ENCODE measurements at places on chromosomes 6 and 20.

DNA sequence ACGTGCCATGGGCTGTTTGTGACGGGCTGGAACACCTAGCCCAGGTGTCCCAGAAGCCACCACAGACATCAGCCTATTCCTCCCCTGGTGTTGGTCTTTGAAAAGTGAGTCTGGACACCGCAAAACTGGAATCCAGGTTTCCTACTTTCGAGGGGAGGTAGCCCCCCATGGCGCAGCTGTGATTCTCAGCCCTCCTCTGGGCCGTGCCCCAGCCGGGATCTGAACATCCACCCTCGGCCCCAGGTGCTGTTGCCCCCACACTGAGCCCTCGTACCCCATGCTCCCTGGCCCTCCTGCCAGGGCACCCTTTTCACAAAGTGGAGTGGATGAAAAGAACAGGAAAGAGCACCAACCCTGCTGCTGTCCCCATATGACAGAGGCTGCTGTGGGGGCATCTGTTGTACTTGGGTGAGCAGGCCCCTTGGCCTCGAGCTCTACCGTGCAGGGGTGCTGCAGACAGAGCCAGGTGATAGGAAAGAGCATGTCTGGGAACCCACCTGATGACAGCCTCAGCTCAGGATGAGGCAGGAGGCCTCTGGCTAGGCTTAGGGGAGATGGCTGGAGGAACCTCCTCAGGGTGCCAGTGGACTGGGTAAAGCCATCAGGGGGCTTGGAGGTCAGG is 18.8 kb upstream of the MAS1L start:
- no peak for DNase-seq

- no peak for DNase-seq
Measured at GRCh38 chr6:72863131-72863530, 241.3 kb downstream of the KCNQ5 start.

- no peak for DNase-seq
Measured at GRCh38 chr6:96391776-96392360, 129.7 kb upstream of the UFL1 start.

DNA sequence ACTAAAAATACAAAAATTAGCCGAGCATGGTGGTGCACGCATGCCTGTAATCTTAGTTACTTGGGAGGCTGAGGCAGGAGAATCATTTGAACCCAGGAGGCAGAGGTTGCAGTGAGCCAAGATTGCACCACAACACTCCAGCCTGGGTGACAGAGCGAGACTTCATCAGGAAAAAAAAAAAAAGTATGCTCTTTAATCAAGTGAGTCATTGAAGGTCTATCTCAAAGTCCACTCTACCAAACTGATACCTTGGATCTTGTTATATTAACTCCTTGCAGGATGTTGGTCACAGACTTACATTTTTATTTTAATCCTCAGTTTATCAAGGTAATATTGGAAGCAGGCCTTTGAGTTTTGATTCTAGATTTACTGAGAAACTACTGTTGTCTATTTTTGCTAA is 348.7 kb downstream of the COL12A1 start:
- DNase-seq, result no peak

DNA sequence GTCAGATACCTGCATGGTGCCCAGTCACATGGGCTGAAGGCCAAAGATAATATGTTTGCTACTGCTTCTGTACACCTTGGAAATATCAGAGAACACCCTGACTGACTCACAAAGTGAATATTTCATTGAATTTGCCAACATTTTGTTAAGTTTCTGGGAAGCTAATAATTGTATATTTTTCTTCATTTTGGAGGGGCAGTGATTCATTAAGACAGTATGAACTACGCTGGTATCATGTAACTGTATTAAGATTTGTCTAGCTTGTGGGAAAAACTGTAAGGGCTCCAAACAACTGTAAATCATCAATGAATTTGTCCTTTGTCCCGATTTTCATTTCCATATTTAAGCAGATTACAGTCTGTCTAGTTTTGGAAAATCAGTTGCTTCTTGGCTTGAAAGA is 102.3 kb upstream of the CCN2 start:
- no peak for DNase-seq

DNA sequence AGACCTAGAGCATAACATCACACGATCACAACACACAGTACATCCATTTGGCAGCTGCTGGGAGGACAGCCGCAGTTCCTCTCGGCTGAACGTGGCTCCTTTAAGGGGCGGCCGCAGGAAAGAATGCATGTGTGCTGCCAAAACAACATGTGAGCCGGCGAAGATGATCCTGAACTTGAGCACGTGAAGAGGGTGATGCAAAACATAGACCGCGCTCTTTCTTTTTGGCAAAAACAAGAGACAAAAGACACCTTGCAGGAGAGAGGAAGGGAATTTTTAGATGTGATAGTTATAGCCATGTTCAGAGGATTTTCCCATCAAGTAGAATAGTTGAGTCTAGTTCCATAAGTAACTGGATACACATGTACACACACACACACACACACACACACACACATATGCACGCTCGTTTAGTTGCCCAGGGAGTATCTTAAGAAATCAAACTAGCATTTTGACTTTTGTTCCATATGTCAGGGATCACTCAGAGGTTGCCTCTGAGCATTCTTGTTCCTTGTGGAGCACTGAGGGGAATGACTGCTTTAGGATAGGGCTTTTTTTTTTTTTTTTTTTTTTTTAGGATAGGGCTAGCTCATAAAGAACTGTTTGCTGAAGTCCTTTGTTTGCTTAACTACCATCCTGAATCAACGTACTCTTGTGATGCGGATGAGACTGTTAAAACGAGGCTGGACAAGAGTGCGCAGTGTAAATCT is 21.7 kb upstream of the RANBP9 start:
- DNase-seq, result no peak

DNA sequence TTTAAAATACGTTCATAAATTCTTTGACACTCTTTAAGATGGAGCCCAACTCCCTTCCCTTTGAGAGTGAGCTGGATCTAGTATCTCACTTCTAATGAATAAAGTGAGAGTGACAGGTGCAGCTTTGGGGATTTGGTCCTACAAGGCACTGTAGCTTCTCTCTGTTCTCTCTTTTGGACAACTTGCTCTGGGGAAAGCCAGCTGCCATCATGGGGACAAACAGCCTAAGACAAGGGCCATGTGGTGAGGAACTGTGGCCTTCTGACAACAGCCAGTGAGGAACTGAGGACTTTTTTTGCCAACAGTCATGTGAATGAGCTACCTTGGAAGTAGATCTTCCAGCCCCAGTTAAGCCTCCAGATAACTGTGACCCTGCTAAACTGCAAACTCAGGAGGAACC is 272.8 kb upstream of the AGPAT4 start:
- DNase-seq, result no peak

DNA sequence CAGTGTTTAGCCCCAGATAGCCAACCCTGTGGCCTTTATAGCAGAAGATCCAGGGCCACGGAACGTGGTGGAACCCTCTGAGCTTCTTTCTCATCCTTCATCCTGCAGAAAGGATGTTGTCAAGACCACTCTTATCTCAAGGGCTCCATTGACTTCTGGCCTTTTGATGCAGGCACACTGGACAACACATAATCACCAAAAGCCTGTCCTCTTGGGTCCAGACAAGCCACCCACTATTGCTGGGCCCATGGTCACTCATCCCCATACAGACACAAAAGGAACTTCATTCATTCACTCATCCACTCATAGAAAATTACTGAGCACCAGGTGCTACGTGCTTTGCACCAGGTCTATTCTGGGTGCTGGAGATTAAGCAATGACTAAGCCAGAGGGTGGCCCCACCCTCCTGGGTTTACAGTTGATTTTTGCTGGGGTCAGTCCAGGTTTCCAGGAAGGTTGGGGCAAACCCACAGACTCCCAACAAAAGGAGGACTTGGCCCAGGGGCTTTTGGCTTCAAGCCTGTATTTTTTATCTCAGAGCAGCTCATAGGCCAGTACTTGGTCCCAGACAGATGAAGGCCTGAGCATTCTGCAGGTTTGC is 2.4 kb downstream of the CST8 start:
- DNase-seq, result no peak

DNA sequence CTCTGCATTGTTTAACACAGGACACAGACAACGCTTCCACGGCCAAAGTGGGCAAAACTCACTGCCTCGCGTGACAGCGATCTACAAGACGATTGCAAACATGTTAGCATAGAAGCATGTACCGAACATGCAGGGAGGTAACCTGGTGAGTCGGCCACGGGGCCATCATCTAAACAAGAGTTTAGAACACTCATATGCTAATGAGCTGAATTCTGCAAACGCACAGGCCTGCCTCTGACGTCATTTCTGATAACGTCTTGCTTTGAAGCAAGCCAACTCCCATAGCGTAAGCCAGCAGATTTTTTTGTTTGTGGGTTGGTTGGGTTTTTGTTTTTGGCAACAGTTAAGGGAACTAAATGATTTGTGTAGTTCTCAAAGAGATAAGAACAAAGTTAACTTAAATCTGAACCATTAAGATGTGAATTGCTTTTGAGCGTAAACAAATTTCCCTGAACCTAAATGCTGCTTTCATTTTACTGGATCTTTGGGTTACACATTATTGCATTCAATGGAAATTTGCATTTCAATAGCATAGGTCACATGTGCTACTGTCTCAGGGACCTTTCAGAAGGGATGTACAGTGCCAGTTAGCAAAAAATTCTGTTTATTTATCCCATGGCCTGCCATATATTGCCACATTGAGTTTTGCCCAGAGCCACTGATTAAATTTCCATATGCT is 184.5 kb upstream of the PDE10A start:
- DNase-seq, result no peak

DNA sequence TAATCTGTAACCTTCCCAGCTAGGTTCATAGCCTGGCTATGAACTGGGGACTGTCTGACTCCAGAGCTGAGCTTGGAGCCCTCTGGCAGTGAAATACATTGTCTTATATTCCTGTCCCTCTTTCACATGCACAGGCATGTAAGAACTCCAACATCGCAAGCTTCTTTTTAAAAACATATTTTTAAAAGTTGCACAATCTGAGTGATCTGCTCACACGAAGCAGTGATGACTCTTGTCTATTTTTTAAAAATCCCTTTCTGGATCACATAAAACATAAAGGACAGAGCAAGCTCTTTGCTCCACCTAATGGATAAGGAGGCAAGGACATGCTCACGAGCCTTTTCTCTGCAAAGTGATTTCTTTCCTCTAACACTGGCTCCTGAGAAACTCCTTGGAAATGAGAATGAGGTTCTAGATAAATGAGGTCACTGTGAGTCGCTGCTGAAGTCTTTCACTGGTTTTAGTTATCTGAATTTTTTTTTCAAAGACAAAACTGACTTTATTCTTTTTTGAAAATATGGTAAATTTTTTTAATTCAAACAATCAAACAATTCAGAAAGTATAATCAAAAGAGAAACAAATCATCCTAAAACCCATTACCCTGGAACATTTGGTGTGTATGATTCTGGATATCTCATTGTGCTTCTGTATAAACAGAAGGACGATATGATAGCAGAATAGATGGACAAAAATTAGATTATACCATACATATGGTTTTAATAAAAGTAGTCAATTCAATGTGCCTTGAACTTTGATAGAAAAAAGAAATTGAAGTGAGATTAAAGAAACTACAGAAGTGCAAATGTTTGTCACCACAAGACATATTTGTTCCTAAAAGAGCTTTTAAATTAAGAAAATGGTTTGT is 30.8 kb downstream of the IL20RA start:
- no peak for DNase-seq

DNA sequence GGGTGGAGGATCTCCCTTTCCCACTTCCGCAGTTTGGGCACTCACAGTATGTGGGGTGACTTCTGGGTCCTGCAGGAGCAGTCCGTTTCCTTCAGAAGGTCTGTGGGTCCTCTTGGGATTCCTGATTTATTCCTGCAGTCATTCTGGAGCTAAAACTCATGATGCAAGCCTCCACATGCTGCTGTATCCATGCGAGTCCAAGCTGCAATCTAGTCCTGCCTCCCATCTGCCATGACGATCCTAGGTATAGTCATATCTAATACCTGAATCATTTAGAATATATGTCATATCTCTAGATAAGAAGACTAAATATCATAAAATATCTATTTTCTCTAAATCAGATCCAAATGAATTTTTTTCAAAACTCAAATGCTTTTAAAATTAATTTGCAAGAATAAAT is 103.4 kb upstream of the AHI1 start:
- DNase-seq, result no peak

- DNase-seq, result no peak
Measured at GRCh38 chr20:33549229-33549999, 59.5 kb downstream of the CBFA2T2 start.

- DNase-seq, result no peak
Measured at GRCh38 chr6:7042056-7042653, 65.6 kb upstream of the RREB1 start.

GRCh38 chr6:84278321-84278998 is 51.0 kb upstream of the CEP162 start:
- no peak for DNase-seq

DNA sequence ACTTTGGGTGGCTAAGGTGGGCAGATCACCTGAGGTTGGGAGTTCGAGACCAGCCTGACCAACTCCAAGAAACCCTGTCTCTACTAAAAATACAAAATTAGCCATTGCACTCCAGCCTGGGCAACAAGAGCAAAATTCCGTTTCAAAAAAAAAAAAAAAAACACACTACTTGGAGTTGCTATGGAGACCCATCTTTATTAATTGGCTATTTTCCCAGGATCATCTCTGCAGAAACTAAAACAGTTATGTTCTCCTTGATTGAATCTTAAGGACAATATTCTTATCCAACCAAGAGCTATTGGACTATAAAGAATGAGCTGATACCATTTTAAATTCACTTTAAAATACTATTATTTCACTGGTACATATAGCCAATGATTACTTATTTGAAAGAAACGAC is 14.7 kb downstream of the AKIRIN2 start:
- DNase-seq, result no peak

All from stimulated activated CD8-positive, alpha-beta memory T cell treated with anti-CD3 and anti-CD28 coated beads, Interleukin-7, amount 100 ng/mL, for 4 hours (primary cell).